ENCODE measurements at places on chromosomes 7 and 10. TPM values are rescaled to one million over a fixed set of nuclear protein-coding genes. Genes with fewer than 3 reads are reported as not detected.

DNA sequence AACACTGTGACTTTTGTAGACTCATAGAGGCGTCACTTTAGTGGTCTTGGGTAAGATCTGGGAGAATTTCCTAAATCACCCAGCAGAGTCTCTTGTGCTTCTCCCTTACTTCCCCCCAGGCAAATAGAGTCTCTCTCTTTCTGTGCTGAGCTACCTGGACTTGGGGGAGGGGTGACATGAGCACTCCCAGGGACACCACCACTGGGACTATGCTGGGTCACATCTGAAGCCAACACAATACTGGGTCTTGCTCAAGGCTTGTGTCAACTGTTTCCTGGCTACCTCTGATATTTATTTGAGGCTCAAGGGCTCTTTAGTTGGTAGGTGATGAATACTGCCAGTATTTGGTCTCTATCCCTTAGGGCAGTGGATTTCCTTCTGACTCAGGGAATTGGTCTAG is 214.6 kb upstream of the TPK1 start:
- no peak for DNase-seq

DNA sequence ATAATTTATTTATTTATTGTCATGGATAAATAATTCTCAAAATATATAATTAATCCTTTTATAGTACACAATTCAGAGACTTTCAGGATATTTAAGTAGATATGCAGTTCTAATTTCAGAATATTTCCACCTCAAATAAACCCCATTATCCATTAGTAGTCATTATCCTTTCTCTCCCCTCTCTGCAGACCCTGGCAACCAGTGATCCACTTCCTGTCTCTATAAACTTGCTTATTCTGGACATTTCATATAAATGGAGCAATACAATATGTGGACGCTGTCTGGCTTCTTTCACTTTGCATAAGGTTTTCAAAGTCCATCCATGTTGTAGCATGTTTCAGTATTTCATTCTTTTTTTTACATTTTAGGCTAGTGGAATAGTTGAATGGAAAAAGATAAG is 230.2 kb downstream of the FZD1 start:
- no peak for DNase-seq

The SPRN gene
- 0.16 TPM for polyA plus RNA-seq

The FAM204A gene
- 47.1 TPM for polyA plus RNA-seq

DNA sequence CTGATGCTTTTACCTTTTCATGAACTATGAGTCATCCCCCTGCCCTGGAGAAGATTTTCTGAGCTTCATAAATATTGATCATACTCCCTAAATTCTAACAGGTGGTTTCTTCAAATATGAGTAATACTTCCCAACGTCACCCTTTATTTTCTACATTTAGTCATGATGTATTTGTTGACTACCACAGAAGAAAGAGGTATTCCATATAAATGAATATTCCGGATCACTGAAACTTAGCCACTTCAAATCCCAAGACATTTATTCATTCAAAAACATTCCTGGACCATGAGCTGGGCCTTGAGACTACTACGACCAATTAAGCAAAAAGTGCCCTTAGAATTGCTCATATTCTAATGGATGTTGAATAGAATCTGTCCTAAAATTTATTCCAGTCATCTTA is 395.8 kb upstream of the NPVF start:
- DNase-seq, result no peak

DNA sequence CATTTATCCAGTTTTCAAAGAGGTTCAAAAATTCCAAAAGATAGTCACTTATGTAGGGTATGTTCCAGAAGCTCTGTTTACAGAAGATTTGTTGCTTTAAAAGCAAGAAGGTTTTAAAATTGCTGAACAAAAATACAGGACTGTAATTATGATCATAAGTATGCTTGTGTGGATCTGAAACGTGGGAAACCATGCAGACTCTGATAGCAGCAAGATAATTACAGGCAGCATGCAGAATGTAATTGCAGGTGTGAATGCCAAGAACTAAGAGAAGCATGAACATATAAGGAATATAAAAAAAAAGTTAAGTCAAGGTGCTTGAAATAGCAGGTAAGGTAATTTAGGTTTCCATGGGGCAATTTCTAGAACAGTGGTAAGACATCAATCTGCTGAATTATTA is 405.7 kb downstream of the ARL4A start:
- no peak for DNase-seq

The CCDC3 gene
- 21.5 TPM for polyA plus RNA-seq

The EIF3B gene
- polyA plus RNA-seq, result 90.1 TPM

- DNase-seq, result no peak
These were observed 110.8 kb upstream of the EGFR start for GRCh38 chr7:54907981-54908380.

DNA sequence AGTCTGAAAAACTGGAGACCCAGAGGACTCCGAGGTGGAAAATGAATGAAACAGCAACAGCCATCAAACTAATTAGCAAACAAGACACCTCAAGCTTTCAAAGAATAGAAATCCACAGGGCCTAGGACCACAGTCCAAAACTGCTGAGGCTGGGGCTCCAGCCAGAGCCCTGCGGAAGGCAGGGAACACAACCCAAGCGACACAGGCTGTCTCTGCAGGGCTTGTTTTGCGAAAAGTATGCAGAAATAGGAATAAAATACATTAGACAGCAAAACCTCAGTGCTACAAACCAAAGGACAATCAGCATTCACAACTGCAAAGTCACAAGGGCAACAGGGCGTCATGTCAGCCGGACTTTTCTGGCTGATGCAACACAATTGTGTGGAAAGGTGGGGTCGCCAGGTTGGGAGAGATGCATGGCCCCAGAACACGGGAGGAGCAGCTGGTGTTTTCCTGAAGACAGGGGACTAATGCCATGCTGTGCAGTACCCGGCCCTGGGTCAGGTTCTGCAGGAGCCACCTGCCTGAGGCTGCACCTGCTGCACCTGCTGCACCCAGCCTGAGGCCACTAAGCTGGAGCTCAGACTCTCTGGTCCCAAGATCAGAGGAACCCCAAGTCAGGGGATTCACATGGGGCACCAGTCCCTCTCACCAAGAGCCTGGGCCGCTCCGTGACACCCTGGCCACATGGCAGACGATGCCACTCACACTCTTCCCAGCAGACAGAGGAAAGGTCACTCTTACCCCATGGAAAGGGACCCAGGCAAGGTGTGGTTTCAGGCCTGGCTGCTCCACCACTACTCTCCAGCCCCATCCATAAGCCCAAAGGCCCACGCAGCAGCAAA is 74.2 kb downstream of the MAD1L1 start:
- no peak for DNase-seq
